Foreskin melanocyte (primary cell): ENCODE measurements at places on chromosomes 6 and 20.

DNA sequence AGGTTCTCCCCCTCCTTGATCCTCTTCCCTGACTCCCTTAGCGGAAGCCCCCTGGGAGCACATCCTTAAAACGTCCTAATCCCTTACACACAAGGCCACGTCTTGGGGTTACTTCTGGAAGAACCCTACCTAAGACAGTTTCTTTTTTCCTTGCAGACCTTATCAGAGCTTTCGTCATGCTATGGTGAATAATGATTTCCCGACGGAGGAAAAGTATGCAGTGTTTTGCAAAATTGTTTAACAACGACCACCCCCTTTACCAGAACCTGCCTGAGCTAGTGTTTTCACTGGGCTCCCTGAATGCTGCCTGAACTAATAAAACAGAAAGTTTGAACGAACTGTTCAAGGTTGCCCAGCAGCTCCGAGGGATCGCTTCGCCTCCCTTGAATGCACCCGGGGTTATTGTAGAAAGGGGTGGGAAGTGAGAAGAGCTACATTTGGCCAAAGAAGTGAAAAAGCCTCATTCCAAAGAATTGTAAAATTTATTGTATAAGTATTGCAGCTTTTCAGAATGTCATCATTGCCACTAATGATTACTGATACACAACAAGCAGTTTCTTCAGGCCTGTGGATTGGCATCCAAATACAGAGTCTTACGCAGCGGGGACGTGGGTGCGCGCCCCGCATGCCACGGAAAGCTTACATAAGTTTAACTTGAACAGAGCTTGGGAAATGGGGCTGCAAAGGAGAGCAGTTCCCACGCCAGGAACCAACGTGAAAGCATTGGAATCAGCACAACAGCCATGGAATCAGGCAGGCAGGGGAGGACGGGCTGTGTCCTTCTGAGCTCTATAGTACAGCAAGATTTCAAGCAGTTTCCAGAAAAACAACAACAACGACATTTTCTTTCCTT lies 27.9 kb upstream of the ZBP1 start:
- DNase-seq, result no peak

GRCh38 chr6:82040405-82041221 lies 206.9 kb downstream of the IBTK start:
- peak; percentile 60 for DNase-seq

GRCh38 chr6:5325173-5325572 lies 63.9 kb downstream of the FARS2 start:
- DNase-seq, result no peak

GRCh38 chr20:41183391-41183790 lies 46.0 kb downstream of the PLCG1 start:
- DNase-seq, result no peak

DNA sequence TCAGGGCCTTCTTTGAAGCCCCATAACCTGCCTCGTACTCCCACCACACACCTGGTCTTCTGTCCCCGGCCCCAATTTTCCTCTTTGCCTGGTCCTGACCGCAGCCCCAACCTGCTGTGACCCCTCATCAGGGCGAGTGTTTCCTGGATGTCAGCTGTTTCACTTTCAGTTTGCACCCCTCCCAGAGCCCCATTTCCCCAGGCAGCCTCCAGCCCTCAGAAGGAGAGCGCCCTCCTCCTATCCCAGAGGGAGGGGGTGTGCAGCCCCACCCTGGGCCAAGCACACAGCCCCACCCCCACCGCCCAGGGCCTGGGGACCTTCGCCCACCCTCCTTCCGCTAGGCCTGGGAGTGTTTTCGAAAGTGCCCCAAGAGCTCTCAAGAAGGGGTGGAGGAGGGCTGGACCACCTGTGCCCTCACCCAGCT lies 1.5 kb downstream of the BAK1 start:
- no peak for DNase-seq

DNA sequence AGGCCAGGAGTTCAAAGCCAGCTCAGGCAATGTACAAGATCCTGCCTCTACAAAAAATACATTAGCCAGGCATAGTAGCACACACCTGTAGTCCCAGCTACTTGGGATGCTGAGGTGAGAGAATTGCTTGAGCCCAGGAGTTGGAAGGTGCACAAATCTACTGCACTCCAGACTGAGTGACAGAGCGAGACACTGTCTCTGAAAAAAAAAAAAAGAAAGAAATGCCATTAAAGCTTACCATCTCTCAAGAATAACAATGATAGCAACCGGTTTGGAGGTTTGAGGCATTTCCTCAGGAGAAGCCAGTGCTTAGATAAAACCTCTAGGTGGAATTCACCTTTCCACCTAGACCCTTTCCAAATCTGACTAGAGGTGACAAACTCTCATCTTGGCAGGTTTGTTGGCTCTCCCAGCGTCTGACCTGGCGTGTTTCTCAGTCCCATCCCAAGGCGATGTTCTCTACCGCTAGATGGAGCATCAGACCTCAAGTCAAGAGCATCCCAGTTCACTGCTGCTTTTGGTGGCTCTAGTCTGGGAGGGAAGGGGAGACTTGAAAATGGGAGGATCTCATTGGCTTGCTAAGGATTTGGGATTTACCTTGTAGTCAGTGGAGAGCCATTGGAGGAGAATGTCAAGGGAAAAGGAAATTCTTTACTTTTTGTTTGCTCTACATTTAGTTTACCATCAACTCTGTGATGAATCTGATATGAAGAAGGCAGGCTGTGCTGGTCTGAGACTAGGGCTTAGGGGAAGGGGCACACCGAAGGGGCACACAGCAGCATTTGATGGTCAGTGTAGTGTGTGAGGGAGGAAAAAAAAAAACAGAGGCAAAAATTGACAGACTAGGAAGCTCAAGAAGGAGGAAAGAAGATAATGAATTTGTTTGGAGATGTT lies 67.9 kb downstream of the NCOA7 start:
- no peak for DNase-seq

- no peak for DNase-seq
Measured at GRCh38 chr20:38843346-38843745, 37.8 kb downstream of the PPP1R16B start.

GRCh38 chr20:48951646-48952045 lies 30.1 kb downstream of the ARFGEF2 start:
- DNase-seq, result no peak

- no peak for DNase-seq
Measured at GRCh38 chr20:47009784-47010183, 115.1 kb downstream of the EYA2 start.
